ENCODE measurements at places on chromosomes 5 and 9. TPM values are rescaled to one million over a fixed set of nuclear protein-coding genes. Genes with fewer than 3 reads are reported as not detected.

DNA sequence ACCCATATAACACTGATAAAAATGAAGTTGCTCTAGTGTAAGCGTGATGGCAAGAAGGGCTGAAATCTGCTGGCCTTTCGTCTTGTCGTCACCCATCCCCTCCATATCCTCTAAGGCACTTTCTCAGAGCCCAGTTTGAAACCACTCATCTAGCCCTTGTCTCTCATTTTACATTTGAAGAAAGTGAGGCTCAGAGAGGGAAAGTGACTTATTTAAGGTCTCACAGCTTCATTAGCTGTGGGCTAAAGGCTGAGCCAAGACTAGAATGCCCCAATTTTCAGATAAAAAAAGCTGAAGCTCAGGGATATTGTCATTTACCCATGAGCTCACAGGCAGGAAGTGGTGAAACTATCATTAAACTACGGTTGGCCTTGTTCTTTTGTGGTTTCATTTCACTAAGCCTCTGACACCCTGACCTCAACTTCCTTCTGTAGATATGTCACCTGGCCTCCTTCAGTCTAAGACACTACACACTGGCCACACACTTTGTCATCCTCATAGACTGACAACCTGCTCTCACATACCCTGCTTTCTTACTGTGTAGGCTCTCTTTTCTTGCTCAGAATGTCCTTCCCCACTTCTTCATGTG, 176.7 kb upstream of the DMAC1 start:
- no peak for DNase-seq

DNA sequence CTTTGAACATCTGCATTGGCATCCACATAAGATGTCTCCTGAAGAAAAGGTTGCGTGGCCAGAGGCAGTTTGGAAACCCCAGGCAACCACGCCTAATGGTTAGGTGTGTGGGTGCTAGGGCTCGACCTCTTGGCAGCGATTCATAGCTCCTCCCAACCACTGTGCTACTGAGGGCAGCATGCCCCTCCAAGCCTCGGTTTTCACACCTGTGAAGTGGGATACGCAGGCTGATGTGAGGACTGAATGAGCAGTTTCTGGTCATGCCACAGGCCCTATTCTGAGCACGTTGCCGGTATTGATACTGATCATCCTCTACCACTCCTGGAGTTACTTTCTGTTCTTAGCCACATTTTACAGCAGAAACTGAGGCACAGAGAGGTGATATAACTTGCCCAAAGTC, 19.1 kb downstream of the NDST1 start:
- no peak for DNase-seq

DNA sequence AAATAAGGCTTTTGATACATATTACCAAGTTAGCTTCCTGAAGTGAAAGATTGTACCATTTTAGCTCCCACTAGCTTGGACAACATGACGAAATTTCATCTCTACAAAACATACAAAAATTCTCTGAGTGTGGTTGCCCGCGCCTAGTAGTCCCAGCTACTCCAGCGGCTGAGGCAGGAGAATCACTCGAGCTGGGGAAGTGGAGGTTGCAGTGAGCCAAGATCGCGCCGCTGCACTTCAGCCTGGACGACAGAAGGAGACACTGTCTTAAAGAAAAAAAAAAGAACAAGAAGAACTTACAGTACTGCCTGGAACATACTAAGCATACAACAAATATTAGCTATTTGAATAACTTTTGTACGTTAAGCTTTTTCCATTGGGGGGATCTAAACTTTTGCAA, 29.7 kb upstream of the NRG2 start:
- DNase-seq = no peak

GRCh38 chr9:37369671-37370070, 52.8 kb upstream of the GRHPR start:
- no peak for DNase-seq

DNA sequence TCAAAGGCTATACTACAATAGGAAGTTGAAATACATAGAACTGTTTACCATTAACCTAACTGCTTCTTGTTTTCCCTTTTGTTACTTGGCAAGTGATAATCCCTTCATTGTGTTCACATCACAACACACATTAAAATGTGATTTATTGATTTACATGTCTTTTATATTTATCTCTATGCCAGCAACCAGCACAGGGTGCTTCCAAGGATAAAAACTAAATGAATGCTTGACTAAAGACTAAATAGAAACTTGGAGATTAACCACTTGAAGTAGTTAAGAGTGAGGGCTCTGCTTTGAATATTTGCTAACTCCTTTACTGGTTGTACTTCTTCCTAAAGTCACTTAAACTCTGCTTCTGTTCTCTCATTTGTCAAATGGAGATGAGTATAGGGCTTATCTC, 1730.6 kb downstream of the EFNA5 start:
- DNase-seq = no peak

GRCh38 chr9:1941989-1942388, 73.2 kb upstream of the SMARCA2 start:
- peak; percentile 6 for DNase-seq

- DNase-seq = no peak
Measured at GRCh38 chr5:35776757-35777156, 79.9 kb upstream of the IL7R start.

GRCh38 chr5:111704452-111705085, 52.4 kb downstream of the NREP start:
- no peak for DNase-seq

- no peak for DNase-seq
Measured at GRCh38 chr5:39186722-39187539, 32.4 kb downstream of the FYB1 start.

GRCh38 chr5:88873447-88873846, 9.5 kb downstream of the MEF2C start:
- no peak for DNase-seq

- DNase-seq = no peak
Measured at GRCh38 chr9:38418366-38418765, 5.9 kb downstream of the IGFBPL1 start.

DNA sequence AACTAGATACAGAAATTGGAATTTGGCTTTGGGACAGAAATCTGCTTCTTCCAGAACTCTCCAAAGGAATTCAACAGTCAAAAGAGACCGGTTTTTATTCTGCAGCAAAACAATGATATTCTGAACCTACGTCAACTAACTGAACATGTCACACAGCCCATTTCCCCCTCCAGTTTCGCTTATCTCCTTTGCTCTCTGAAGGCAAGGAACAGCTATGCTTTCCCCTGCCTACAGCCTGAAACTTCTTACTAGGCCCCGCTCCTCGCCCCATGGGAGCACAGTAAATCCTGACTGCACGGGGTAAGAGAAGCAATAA, 488 bp downstream of the SKIC3 start:
- DNase-seq = no peak

- no peak for DNase-seq
Measured at GRCh38 chr9:13269589-13270452, 9.7 kb downstream of the MPDZ start.

GRCh38 chr5:18095061-18095460, 460.8 kb downstream of the TAF11L14 start:
- no peak for DNase-seq

DNA sequence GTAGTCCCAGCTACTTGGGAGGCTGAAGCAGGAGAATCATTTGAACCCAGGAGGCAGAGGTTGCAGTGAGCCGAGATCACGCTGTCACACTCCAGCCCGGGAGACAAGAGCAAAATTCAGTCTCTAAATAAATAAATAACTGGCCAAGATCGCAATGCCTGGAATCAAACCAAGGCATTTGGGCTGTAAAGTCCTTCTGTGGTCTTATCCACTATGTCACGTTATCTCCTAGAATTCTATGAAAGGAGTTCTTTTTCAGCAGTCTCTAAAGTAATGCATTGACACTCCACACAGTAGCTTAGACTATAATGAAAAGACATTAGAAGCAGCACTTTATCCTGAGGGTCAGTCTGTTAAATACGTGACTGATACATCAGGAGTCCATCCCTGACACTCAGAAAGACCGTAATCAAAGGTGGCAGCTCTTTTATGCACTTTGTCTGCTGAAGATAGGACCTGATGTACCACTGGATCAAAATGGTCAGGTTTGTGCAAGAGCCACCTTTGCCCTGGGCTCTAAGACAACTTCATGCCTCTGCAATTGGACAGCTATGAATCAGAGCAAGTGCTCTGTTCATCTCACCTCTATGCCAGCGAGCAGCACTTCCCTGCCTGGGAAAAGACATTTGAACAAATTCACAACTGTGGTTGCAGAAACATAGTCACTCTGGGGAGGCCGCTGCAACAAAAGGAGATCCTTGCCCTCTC, 31.7 kb upstream of the GNA14 start:
- DNase-seq = no peak

DIPK1B gene
- 0.43 TPM for total RNA-seq

CA9 gene
- total RNA-seq = under 0.01 TPM

CDX1 gene
- total RNA-seq = under 0.01 TPM

PCDHGA2 gene
- 2.6 TPM for total RNA-seq

RUSC2 gene
- 24.2 TPM for total RNA-seq
